Activated B cell treated with CpG ODN at 0.5 μM for 24 hours (primary cell): ENCODE measurements at places on chromosomes 12 and 14. TPM values are rescaled to one million over a fixed set of nuclear protein-coding genes. Genes with fewer than 3 reads are reported as not detected.

TMEM229B gene
- total RNA-seq, result 3.3 and 3.7 TPM in 2 replicates

OTX2 gene
- total RNA-seq, result not detected in 2 replicates

GRCh38 chr12:68790081-68790951, 17.7 kb upstream of the MDM2 start:
- no peak for DNase-seq

DNA sequence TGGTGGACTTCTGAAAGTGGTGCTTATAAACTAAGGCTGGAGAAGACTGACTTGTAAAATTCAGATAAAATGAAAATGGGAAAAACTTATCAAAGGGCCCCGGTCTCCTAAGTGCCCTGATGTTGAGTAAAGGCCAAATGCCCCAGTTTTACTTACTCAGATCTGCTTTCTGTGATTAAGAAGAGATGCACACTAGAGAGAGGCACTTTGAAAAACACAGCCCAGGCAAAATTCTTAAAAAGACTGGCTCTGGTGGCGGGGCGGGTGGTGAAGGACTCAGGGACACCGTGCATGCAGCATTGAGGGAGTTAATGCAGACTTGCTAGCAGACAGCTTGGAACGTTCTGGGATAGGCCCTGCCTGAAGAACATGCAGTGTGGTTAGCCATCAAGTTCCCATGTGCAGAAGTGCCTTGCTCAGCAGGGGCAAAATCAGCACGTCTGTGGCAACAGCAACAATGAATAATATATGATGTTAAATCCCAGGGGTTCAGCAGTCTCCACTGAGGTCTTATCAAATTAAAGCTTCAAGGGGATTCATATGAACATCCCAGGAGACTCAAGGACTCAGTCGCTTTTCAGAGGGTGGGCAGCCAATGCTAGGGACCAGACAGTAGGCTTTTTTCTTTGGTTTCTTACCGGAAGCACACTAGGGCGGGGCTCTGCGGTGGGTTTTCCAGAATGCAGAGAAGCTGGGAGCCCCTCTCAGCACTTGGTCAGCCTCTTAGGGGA, 105.0 kb downstream of the DAD1 start:
- no peak for DNase-seq

ADAM21 gene
- total RNA-seq, result 0.11 and 0.12 TPM in 2 replicates

GRCh38 chr14:51117593-51117992, 22.7 kb upstream of the TRIM9 start:
- DNase-seq, result no peak
